GM23248 (cell line): ENCODE measurements at places on chromosomes 11 and 22.
A peak's percentile ranks its signal among the peaks of the same experiment; 100 is the strongest.

DNA sequence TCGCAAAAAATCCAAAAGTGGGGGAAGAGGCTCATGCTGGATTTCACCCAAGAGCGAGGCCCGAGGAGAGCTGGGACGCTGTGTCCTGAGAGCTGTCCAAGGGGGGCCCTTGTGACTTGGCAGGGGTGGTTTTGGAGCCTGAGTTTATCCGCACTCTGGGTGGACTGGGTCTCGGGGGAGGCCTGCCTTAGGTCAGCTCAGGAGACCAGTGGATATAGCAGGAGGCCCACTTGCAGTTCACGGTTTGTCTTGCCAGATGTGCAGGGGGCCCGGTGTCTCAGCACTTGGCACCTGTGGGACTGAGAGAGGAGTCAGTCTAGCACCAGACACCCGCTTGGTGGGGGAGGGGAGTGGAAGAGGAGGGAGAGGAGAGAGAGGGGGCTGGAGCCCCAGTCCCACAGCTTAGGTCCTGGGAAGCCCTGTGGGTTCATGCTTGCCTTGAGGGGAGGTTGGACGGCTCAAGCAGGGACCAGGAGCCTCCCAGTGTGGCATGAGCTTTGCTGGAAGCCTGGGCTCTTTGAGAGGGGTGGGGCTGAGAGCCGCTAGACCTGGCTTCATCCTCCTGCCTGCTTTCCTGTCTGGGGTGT is 33.4 kb downstream of the PARVB start:
- peak; percentile 16 for DNase-seq
- H3K4me3 ChIP-seq, result no peak overlapping the region
- no peak overlapping the region for H3K27ac ChIP-seq
- H3K4me1 ChIP-seq, result peaks cover 7% of the 10 kb centered on the region; the same call in 1 of the 2 replicates
- 0 out of 2 replicates have a peak, but pooled peaks cover 5% of the 10 kb centered on the region for H3K36me3 ChIP-seq

DNA sequence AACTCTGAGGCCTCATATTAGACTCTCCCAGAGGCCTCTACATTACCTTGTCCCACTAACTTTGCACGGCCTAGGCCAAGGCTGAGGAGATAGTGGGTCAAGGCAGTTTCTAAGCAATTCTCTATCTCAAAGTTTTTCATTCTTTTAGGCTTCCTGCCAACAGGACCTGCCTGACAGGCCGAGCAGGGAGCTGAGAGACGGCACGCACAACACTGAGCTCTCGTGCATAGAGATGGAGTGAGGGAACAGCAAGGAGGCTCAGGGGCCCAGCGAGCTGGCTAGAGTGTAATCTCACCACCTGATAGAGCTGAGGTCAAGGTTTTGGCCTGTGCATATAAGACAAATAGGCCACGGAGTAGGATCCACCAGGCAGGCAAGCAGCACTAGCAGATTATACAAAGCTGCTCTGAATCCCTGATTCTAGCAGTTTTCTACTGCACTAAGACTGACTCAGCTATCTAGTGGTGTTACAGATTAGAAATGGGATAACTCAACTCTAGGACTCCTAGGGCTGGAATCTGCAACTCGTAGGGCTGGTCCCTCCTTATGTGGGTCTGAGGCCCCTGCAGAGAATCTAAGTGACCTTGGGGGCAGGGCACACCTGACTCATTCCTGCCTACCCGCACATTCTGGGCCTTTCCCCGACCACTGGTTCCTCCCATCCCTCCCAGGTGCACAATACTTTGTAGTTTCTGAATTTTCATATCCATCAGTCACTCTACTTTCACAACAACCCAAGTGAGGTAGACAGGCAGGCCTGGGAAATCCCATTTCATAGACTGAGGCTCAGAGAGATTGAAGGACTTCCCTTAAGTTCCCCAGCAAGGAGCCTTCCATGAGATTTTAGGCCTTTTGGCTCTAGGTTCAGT is 1.7 kb downstream of the CYB5R2 start:
- peaks cover 5% of the 10 kb centered on the region for H3K4me1 ChIP-seq

DNA sequence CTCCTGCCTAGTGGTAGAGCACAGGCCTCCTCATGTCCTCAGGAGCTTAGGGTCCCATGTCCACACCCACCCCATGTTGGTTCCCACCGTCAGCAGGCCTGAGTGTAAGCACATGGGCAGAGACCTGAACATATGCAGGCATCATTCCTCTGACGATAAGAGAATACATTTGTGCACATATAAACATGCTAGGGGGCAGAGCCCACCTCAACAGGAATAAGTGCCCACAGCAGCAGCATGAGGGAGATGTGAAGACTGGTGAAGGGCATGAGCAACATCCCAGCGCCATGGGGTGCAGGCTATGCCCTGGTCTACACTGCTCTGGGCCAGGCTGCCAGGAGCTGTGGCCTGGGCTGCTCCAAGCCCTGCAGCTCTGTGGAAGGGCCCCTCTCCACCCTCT is 16.9 kb downstream of the ADORA2A start:
- H3K36me3 ChIP-seq, result no peaks in the 10 kb centered on the region
- peaks cover 3% of the 10 kb centered on the region; the same call in 1 of the 2 replicates for H3K4me1 ChIP-seq
- no peak overlapping the region for H3K27ac ChIP-seq

DNA sequence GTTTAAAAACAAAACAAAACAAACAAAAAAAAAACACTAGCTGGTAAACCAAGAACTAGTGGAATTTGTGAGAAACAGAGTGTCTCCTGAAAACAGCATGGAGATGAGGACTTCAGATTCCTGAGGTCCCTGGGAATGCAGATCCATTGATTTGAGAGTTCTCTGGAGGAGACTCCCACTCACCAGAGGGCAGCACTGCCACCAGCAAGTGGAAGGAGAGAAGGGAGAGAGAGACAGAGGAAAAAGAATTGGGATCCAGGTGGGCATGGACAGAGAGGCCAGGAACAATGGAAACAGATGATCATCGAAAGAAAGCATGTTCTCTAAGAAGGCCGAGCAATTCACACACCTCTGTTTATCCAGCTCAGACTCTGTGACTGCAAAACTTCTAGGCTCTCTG is 31.8 kb downstream of the ETS1 start:
- no peaks in the 10 kb centered on the region for H3K36me3 ChIP-seq
- H3K4me3 ChIP-seq, result no peak overlapping the region
- no peak overlapping the region for H3K27ac ChIP-seq
- H3K4me1 ChIP-seq, result no peaks in the 10 kb centered on the region; the same call in 1 of the 2 replicates

DNA sequence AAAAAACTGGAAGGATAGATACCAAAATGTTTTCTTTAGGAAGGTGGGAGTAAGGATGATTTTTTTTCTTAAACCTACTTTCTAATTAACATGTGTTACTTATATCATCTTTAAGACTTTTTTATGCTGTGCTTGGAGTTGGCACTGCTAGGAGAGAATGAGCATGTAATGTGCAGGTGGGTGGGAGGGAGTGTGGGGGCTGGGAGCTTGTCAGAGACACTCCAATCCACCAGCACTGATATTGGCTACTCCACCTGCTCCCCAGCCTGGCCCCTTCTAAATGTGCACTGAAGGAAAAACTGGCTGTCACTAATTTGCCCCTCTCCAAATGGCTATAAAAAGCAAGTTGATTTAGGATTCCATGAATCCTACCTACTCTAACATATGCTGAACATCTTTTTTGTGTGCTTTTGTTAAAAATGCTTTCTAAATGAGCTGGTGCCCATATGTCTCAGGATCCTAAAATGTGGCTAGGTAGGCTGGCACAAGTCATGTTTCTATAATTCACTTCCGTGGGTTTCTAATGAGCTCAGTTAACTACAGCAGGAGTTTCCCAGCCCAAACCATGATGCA is 44.3 kb upstream of the BMAL1 start:
- DNase-seq, result no peak
- H3K4me1 ChIP-seq, result peaks cover 23% of the 10 kb centered on the region
- H3K27me3 ChIP-seq, result no peaks in the 10 kb centered on the region
- no peak overlapping the region for H3K4me3 ChIP-seq

- peak overlapping the region; percentile 42 for H3K4me3 ChIP-seq
- H3K4me1 ChIP-seq, result no peaks in the 10 kb centered on the region
- no peak overlapping the region for H3K27ac ChIP-seq
- DNase-seq, result peak; percentile 46
These were observed 1.8 kb downstream of the GALR3 start for GRCh38 chr22:37824674-37825641.

- no peak for DNase-seq
- no peak overlapping the region for H3K4me3 ChIP-seq
- no peak overlapping the region for H3K27ac ChIP-seq
- H3K27me3 ChIP-seq, result 0 out of 2 replicates have a peak, but pooled peaks cover 9% of the 10 kb centered on the region
- H3K36me3 ChIP-seq, result no peaks in the 10 kb centered on the region
These were observed 121.5 kb upstream of the RAG2 start for GRCh38 chr11:36719358-36720107.

DNA sequence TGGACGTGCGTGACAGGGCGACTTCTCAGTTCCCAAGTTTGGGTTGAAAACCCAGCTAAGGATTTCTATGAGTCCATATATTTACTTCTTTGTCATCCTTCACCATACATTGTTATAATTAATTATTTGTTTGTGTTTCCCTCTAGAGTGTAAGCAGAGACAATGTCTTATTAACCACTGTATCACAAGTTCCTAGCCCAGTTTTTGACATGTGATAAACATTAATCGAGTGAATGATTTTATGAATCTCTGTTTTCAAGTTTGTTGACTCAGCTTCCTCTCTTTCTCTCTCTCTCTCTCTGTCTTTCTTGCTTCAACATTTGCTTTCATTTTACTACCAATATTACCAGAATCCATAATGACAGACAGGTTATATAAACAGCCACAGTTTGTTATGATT is 1259.6 kb upstream of the TENM4 start:
- H3K27ac ChIP-seq, result no peak overlapping the region
- no peak overlapping the region for H3K4me3 ChIP-seq
